ENCODE measurements at places on chromosomes 3 and 15.

DNA sequence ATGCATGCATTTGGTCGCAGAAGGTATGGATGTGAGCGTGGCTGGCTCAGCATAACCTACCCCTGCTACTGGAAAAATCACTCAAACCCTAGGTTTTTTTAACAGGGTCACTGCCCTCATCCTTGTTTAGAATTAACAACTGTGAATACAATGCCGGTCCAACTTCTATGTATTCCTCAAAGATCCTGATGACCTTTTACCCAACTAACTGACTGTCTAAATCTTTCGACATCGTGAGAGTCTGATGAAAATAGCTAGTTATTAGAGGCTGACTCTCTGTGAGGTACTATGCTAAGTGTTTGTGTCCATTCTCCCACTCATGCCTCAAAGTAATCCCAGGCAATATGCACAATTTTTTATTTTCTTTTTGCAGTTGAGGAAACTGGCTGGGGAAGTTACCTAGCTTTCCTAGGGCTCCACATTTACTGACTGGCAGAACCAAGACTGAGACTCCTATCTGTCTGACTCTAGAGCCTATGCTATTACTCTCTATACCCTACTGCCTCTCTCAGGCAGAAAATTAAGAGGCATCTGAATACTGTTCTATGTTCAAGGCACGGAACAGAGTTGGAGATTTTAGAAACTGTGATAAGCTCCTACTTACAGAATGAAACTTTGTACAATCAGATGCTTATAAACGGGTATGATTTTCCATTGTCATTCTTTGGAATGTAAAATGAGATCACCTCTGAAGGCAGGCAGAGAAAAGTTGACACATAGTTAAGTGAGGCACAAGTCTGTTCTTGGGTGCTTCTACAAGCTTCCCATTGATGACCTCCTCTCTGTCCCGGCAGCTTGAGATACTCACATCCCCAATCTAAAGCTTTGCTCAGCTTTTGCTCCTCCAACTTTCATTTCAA is 56.4 kb downstream of the FILIP1L start:
- DNase-seq: no peak

DNA sequence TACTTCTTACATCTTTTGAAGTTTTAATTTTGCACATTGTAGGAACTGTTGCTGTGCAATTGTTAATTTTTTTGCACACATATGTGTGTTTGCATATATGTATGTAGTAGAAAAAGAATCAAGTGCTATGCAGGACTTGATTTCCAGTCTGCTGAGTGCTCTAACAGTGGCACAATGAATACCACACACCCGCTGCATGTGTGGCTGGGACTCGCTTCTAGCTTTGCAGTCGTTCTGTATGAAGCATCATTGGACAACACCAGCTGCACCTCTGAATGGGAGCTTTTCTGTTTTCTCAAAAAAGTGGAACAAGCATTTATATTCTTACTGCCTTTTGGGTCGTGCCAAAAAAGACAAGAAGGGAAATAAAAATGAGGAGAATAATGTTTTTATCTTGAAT is 564.7 kb downstream of the FOXP1 start:
- no peak for DNase-seq

DNA sequence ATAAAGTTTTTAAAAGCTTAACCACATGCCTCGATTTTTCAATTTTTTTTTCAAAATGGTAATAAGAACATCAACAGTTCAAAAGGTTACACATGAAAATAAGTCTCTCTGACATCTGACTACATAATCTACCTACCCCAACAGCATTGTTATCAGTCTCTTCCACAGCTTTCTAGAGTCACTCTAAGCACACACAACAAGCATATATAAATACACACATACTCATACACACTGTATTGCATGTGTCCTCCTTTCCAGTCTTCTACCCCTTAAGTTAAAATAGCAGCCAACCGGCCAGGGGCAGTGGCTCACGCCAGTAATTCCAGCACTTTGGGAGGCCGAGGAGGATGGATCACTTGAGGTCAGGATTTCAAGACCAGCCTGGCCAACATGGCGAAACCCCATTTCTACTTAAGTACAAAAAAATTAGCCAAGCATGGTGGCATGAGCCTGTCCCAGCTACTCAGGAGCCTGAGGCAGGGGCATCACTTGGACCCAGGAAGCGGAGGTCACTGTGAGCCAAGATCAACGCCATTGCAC is 12.2 kb downstream of the TBL1XR1 start:
- DNase-seq: no peak

GRCh38 chr3:109275702-109276293 is 40.5 kb downstream of the DPPA2 start:
- peak; percentile 66 for DNase-seq

DNA sequence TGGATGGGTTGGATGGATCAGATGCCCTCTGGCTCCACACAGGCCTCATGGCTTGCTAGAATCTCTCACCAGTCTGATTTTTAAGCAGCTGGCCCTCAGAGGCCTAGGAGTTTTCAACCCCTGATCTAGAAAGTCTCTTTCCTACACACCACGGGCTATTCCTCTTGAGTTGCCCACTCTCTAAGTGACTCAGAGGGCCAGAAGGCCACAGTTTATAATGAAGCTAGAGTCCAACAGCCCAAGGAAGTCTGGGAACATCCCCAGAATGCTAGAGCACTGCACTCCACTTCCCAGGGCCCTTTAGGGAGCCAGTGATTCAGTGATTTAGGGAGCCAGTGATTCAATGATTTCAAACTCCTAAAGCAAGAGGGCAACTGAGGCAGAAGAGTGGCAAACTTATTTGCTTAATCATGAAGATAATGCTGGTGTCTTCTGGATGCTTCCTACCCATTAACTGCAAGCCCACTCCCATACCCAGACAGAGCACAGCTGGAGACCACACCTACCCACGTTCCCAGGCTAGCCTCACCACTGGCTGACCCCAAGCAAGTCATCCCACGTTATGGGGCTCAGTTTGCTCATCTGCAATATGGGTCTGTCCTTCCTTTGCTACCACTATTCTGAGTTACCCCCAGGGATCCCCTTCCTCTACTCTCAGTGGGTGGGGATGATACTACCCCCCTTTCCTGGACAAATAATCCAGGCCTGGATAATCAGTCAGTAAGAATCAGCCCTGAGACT is 36.7 kb downstream of the ABTB1 start:
- no peak for DNase-seq

DNA sequence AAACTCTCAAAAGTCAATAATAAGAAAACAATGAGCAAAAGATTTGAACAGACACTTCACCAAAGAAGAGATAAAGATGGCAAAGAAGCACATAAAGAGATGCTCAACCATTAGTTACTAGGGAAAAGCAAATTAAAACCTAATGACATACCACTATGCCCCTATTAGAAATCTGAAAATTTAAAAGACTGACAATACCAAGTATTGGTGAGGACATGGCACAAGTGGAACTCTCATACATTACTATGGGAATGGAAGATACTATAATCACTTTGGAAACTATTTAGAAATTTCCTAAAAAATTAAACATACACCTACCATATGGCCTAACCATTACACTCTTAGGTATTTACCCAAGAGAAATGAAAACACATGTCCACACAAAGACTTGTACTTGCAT is 35.2 kb upstream of the LAMP3 start:
- no peak for DNase-seq

DNA sequence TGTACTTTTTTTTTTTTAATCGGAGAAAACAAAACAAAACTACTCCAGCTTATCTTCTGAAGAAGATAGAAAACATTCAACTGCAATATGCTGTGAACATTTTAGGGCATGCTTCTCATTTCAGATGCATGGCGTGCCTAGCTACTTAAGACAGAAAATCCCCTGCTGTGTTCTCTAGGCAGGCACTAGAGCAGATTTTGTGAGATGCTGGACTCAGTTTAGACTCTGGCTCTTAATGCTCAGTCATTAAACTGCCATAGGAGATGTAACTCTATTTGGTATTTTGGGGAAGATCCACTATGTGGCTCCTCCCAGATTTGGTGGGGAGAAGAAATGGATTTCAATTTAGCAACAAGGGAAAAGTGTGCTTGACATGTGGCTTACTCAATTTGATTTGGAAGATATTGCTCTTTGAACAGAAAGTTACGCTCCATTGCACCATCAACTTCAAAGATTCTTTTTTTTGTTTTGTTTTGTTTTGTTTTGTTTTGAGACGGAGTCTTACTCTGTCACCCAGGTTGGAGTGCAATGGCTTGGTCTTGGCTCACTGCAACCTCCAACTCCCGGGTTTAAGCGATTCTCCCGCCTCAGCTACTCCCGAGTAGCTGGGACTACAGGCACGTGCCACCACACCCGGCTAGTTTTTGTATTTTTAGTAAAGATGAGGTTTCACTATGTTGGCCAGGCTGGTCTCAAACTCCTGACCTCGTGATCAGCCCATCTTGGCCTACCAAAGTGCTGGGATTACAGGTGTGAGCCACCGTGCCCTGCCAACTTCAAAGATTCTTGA is 62.0 kb upstream of the LEKR1 start:
- DNase-seq: no peak
